ENCODE measurements at places on chromosomes 4 and X.

DNA sequence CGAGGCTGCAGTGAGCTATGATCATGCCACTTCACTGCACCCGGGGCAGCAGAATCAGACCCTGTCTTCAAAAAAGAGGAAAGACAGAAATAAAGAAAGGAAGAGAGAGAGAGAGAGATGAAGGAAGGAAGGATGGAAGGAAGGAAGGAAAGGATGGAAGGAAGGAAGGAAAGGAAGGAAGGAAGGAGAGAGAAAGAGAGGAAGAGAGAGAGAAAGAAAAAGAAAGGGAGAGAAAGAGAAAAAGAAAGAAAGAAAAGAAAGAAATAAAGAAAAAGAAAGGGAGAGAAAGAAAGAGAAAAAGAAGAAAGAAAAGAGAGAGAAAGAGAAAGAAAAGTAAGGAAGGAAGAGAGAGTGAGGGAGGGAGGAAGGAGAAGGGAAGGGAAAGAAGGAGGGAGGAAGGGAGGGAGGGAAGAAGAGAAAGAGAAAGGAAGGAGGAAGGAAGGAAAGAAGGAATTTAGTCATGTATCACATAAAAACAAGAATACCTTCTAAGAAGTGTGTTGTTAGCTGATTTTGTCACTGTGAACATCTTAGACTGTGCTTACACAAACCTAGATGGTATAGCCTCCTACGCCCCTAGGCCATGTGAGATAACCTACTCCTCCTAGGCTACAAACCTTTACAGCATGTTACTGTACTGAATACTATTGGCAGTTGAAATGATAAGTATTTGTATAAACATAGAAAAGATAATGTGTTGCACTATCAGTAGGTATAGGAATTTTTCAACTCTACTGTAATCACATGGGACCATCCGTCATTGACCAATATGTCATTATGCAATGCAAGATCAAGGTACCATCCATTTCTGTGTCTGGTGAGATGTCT lies 17.4 kb upstream of the AFF1 start:
- no peak for DNase-seq

- DNase-seq: no peak
Measured at GRCh38 chr4:87939978-87940690, 35.4 kb upstream of the SPP1 start.

DNA sequence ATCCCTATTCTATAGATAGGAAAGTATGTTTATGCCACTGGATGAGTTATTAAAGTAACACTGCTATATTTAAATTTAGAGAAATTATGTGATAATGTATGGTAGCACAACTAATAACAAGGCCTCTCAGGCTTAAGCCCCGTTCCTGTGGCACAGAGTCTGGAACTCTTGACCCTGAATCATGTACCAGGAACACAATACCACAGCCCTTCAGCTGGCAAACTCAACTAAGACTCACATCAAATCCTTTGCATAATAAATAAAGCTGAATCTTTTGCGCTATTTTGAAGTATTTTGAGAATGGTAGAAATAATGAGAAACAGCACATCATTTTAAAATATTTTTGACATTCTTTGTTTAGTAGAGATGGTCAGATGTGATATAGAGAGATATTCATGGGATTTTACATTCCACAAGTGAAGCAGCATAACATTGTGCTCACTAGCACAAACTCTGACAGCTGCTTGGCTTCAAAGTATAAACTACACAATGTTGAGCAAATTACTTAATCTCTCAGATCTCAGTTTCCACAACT lies 478.4 kb upstream of the FAM241A start:
- DNase-seq: no peak

DNA sequence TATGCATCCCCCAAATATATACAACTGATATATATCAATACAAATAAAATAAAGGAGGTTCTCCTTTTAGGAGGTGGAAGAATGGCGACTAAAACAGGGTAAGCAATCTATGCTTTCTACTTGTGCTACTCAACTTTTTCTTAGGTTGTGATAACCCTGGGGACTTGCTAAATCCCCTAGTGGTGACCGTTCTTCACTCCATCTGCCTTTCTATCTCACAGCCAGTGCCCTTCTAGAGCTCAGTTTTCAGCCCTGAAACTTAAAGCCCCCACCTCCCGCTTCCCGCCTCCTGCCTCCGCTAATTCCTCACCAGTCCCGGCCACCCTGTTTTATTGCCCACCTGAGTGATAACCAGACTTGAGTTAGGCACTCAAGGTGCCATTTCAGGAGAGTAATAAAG lies 15.5 kb upstream of the ESX1 start:
- DNase-seq: peak; percentile 44

- DNase-seq: peak; percentile 97
Measured at GRCh38 chr4:151015459-151016347, 619 bp upstream of the LRBA start.

Measured in mesendoderm (in vitro differentiated cells).